ENCODE measurements at places on chromosomes 11 and 22.
A peak's percentile ranks its signal among the peaks of the same experiment; 100 is the strongest.

- DNase-seq: no peak
These were observed 43.7 kb downstream of the GAB4 start for GRCh38 chr22:16964366-16964765.

GRCh38 chr22:31661851-31662667 lies at the start of gene PISD:
TSS of gene PISD (minus strand) at chr22:31662215. CDS start at chr22:31662208, 7 bp downstream.
- peak; percentile 98 for DNase-seq

- DNase-seq: no peak
These were observed 63.5 kb upstream of the CSNK2A3 start for GRCh38 chr11:11416502-11416901.

- no peak for DNase-seq
These were observed 66.2 kb downstream of the FZD4 start for GRCh38 chr11:86889001-86889341.

DNA sequence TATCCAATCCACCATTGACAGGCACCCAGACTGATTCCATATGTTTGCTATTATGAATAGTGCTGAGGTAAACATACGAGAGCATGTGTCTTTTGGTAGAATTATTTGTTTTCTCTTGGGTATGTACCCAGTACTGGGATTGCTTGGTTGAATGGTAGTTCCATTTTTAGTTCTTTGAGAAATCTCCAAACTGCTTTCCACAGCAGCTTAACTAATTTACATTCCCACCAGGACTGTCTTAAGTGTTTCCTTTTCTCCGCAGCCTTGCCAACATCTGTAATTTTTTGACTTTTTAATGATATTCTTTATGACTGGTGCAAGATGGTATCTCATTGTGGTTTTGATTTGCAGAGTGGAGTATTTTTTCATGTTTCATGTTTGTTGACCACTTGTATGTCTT lies 8.3 kb downstream of the FDX1 start:
- DNase-seq: no peak

DNA sequence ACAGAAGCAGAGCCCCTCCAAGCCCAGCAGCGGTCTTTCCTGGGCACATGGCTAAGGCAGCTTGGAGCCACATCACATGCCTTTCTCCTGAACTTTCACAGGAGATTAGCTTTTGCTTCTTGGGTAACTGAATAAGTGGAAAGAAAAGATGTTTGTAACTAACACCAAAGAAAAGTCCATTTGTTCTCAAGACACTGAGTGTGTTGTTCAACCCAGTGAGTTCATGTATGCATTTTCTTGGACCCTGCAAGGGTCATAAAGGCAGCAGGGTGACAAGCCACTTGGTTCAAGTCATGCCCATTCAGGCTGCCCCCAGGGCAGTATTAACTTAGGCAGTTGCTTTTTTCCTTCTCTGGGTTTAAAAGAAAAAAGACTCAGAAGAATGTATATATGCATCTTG lies 203.4 kb downstream of the FAM76B start:
- DNase-seq: no peak

DNA sequence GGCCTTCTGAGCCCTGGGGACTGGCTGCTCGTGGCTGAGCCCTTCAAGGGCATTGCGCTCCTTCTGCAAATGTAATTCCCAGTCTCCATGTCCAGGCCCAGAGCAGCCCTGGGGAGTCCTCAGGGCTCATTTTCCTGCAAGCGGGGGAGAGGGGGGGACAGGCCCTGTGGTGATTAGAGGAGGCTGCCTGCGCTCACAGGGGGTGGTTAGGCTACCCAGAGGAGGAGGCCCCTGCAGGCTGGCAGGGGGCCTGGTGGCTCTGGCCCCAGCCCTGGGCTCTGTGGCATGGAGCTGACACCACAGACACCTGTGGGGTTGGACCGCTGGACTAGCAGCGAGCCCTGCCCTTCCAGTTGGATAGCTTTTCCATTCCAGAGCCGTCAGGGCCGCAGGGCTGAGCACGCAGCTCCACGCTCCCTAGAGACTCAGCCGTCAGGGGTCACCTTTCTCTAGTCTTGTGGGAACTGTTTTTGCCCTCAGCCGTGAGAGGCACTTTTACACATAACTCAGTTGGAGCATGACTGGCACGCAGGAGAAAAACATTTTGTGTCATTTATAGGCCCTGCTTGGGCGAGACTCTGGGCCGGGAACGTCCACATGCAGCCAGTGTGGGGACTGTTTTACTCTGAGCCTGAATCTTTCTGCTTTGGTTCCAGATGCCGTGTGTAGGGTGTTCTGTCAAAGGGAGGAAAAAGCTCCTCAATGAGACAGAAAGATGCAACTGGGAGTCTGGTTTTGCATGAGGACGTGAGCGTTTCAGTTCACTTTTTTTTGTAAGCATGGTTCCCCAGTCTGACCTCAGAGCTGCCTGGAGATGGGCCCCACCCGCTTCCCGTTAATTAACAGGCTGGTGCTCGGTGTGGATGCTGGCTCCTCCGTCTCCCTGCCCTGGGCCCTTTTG lies 58.1 kb downstream of the LRP5 start:
- DNase-seq: peak; percentile 93

- DNase-seq: no peak
These were observed 182.8 kb downstream of the WNT11 start for GRCh38 chr11:76023236-76024068.

DNA sequence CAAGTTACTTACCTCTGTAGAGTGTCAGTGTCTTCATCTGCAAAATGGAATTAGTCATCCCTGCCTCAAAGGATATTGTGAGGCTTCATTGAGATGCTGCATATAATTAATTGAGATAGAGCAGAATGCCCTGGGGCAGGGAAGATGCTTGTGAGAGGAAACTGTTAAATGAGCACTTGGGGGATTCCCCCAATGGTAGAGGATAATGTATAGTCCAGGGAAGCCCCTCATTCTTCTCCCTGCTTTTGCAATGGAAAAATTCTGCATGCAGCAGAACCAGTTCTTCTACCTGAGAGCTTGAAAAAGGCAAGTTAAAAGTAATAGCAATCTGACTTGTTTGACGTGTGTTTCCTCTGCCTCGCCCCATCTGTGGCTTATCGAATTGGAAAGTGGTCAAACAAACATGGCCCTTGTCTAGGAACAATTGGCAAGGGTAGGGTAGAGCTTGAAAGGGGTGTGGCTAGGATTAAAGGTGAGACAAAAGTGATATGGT lies 90.9 kb downstream of the NAV2 start:
- no peak for DNase-seq

- DNase-seq: no peak
These were observed 2.2 kb downstream of the PLEKHB1 start for GRCh38 chr11:73648571-73649046.

Data from OCI-LY7 (cell line).